ENCODE measurements at places on chromosomes 2 and 18.

DNA sequence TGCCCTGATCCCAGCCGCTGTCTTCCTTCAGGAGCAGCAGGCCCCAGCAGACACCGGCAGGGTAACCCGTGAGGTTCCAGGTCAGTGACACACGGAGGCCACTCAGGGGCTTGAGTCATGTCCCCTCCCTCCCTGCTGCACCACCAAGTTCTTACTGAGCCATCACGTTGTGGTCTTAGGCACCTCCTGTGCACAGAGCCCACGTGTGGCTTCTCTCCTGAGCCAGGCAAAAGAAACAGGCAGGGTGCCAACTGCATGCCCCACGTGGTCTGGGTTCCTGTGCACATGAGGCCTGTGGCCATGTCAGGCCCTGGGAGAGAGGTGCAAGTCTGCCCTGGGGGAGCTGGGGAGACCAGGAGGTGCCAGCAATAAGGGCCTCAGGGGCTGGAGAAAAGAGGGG, 264.8 kb downstream of the KLHL29 start:
- no peak for DNase-seq

- DNase-seq, result no peak
Measured at GRCh38 chr2:240432820-240433801, 2.4 kb upstream of the GPC1 start.

- DNase-seq, result no peak
Measured at GRCh38 chr2:227805578-227805977, 8.1 kb upstream of the CCL20 start.

DNA sequence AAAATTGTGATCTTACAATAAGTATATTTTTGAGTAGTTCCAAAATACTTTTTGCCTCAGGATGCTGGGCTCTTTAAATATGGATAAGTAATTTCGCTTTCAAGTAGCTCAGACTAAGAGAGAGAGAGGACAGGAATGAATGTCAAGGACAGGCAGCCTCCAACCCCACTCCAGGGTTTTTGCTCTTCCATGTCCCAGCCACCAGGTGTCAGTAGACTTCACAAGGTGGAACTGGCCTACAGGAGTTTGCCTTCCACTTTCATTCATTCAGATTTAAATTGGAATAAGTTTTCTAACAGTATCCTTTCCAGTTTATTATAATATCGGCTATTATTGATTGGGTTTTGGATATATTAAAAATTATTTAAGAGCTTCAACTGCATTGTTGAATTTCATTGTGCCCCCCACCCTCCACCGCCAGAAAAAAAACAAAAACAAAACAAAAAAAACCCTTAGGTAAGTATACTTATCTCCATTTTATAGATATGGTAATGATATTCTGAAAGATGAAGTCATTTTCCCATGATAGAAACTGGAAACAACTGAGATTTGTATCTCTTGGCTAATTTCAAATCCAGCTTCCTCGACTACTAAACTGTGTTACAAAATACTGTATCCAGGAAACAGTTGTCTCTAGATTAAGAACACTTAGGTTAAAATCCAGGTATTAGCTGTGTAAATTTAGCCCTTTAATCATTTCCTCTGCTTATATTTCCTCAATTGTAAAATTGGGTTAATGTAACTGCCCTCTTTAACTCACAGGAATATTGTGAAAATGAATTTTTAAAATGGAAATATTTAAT, 793.1 kb downstream of the ERBB4 start:
- peak; percentile 6 for DNase-seq

GRCh38 chr18:74457725-74458421, 765 bp upstream of the DIPK1C start:
- no peak for DNase-seq

DNA sequence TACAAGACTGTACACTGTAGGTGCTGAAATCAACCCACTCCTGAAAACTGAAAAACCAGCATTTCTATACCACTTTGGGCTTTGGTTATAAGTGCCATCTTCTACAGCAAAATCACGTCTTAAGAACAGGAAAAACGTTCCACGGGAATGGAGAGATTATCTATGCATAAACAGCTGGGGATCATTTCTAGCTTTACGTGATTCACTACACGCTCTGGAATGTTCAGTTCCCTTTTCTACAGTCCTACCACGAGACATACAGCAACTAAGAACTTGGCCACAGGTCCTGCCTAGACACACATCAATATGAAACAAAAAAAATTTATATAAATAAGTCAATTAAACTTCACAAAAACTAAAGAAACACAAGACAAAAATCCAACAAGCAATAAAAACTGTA, 3.6 kb downstream of the CXCR4 start:
- no peak for DNase-seq

DNA sequence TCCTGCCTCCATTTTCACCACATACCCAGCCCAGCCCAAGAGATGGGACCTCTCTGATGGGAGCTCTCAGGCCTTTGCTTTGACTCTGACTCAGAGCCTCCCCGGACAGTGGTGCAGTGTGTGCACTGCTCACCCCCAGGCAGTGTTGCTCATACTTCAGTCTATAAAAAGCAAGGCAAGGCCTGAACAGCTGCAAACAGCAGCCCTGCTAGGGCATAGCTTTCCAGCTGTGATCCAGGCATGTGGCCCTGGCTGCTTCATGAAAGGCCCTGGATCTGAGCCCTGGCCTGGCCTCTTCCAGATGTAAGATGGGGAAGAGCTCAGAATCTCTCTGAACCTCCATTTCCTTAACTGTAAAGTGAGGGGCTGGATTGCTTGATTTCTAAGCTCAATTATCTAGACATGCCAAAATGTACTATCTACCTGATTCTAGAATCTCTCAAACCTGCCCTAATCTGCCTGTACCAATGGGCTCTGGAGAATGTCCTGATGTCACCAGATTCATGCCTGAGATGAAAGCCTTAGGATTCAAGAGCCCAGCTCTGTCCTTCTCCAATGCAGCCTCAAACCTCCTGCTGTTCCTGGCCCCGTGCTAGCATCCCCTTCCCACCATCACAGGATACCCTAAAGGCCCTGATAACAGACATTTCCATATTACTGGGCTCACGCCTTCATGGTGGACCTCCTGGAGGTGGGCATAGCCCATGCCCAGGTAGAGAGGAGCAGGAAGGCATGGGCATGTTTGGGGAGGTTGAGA, 206.9 kb downstream of the ARL4C start:
- DNase-seq, result no peak

DNA sequence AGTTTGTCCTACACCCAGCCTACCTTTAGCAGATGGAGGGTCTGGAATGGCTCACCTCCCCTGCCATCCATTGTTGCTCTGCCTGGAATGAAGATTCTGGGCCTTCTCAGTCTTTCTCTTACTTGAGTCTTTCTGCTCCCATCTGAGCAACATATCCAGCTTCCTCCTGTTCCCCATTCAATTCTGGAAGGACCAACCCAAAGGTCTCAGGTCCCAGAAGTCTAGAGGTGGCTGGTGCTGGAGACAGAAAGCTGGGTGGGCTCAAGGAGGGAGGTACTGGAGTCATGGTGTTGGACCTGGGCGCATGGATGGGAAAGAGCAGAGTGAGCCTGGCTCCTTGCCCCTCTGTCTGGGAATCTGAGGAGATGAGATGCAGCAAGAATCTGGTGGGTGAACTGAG, 93.5 kb upstream of the SIX3 start:
- DNase-seq, result no peak

DNA sequence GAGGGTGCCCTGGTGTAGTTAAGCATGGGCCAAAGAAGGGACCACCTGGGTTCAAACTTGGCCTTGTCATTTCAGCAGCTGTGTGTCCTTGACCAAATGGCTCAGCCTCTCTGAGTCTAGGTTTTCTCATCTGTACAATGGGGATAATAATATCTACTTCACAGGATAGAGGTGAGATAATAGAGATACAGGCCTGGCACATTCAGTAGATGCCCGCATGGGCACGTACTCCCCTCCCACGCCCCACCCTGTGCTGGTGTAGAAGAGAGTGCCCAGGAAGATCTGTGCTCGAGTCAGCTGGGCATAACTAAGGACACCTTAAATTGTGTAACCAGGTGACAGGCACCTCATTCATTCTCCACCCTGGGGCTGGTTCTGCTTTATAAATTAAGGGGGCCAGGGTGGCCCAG, 8.4 kb upstream of the TMEM185B start:
- DNase-seq, result no peak

DNA sequence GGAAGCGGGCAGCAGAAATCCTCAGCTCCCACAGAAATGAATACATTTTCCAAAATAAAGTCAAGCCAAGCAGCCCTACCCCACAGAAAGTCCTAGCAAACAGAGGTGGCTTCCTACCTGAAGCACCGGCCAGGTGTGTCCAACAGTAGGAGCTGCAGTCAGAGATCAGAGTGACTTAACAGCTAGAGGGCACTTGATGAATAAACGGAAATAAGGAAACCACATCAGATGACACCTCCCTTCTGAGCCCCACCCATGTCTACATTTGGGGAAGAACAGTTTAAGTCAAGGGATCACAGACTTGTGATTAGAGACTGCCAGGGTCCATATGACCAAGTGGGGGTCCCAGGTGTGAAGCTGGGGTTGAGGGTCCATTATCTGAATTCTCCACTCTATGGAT, at the start of gene CXCR1:
Gene CXCR1, minus strand, starts transcription at position 172 of the 400 bp plus-strand sequence. CDS start 1,751 bp downstream, outside the sequence.
- no peak for DNase-seq

- no peak for DNase-seq
Measured at GRCh38 chr2:207944979-207945600, 80.2 kb downstream of the PLEKHM3 start.

DNA sequence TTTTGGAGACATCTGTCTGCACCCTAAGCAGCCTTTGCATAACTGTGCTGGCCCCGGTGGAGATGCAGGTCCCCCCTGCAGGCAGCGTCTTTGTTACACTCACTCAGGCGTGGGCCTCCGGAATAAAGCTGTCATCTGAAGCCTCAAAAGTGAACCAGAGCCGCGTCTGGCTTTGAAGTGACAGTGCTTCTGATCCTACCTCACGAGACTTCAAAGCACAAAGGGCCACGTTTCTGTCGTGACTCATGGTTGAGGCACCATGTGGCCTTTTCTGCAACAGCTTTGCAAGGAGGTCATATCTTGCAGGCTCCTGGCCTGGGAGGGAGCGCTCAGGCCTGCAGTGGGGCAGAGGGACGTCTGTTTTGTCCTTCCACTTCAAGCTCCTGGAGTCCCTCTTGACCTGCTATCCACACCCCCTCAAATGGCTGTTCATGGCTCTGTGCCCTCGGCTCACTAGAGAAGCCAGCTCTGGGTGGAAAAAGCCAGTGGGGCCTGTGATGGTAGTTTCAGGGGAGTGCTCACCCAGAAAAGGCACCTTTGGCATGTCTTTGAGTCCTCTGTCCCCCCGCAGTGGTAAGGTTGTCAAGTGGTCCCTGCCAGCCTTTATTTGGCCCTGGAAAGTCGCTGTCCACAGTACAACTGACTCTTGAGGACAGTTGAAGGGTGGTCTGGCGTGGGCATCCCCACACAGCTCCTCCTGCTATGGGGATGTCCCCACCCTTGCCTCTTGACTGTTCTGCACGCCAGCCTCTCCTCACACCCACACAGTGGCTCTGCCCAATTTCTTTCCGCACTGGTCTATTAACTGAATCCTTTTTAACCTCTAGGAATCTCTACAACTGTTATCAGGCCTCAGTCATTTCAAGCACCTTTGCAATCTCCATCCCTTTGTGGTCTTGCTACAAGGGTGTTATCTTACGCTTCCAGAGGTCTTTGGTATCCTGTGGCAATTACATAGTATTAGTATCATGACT, 19.3 kb downstream of the GPR55 start:
- DNase-seq, result peak; percentile 37

DNA sequence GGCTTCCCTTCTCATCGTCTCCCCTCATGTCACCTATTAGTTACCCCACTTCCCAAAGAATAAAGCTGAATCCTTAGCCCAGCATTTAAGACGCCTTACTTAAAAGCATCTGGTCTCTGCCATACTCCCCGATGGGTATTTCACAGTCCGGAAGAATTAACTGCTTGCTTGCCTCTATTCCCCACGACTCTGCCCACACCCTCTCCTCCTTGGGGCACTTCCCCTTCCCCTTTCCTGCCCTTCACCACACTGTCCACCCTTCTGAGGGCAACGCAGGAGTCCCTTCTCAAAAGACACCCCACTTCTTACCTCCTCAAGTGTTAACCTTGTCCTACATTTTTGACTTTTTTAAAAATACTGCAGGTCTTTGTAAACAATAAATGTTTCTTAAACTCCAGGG, 60.1 kb upstream of the RMP24 start:
- no peak for DNase-seq

DNA sequence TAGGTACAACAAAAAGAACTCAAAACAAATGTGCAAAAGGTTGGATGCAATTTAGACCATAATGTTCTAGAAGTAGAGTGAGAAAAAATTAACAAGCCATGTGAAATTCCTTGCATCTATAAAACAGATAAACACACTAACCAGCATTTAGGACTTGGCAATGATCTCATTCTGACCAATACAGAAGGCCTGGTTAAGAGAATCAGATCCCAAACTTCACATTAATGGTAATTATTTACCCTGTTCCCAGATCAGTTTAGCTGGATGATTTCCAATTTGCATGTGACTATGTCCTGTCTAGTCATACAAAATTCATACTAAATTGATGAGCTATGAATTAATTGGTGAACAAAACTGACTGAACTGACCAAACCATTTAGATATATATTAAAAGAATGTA, 98.4 kb upstream of the FIGN start:
- no peak for DNase-seq

GRCh38 chr2:45778720-45779171, 127.3 kb downstream of the PRKCE start:
- no peak for DNase-seq

DNA sequence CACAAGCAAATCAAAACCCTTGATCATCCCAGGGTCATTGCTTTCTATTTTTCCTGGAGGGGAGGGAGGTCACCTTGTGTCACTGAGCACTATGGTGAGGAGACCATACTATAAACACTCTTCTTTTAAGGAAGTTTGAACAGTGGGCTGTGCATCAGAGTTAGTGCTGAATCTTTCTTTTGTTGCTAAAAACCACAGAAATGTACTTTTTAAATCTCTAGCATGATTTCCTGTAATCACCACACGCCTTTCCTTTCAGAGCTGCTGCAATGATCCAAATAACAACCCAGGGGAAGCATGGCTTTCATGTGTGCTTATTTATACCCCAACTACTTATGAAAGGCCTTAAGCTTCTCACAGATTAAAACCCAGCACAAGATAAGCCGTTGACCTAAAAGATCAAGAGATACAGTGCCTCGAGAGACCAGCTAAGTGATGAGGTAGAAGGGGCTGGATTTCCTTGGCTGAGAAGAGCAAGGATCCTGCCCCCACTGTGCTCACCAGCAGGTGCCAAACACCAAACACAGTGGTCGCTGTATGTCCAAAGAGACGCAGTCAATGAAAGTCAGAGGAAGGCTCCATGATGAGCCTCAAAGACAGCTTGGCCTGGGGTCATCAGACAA, 34.7 kb downstream of the TRABD2A start:
- no peak for DNase-seq

- no peak for DNase-seq
Measured at GRCh38 chr2:191030521-191031154, 16.7 kb upstream of the STAT1 start.

GRCh38 chr2:21793461-21793860, 669.7 kb downstream of the TDRD15 start:
- no peak for DNase-seq
